ENCODE measurements at places on chromosomes 2 and 18.

- no peak for DNase-seq
Observed at GRCh38 chr18:54906331-54907185, 52.7 kb downstream of the CCDC68 start.

- DNase-seq = no peak
Observed at GRCh38 chr2:233056961-233057605, 3.1 kb upstream of the INPP5D start.

GRCh38 chr2:241031436-241032165 is 33.2 kb downstream of the SNED1 start:
- no peak for DNase-seq

GRCh38 chr2:159052157-159052601 is 83.7 kb downstream of the TANC1 start:
- DNase-seq = no peak

DNA sequence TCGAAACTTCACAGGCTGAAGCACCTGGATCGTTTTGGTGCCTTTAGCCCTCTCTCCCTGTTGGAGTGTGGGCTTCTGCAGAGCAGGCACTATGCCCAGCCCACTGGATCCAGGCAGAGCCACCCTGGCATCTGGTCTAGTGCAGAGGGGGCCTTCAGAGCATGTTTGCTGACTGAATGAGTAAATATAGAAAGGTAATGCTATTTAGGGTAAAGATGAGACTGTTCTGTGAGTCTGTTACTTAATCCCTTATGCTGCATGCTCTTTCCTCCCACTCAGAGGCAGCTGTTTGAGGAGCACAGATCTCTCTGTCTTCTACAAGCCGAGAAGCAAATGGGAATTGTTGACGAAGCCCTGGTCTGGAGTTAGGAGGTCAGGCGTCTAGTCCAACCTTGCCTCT is 130.2 kb downstream of the RGPD3 start:
- no peak for DNase-seq

GRCh38 chr2:158116936-158117335 is 15.3 kb downstream of the UPP2 start:
- DNase-seq = no peak

- DNase-seq = no peak
Observed at GRCh38 chr2:98663511-98664090, 55.2 kb downstream of the UNC50 start.

GRCh38 chr18:35740656-35741055 is 159.1 kb downstream of the GALNT1 start:
- DNase-seq = no peak

- DNase-seq = no peak
Observed at GRCh38 chr18:58896268-58896667, 31.6 kb downstream of the ZNF532 start.

DNA sequence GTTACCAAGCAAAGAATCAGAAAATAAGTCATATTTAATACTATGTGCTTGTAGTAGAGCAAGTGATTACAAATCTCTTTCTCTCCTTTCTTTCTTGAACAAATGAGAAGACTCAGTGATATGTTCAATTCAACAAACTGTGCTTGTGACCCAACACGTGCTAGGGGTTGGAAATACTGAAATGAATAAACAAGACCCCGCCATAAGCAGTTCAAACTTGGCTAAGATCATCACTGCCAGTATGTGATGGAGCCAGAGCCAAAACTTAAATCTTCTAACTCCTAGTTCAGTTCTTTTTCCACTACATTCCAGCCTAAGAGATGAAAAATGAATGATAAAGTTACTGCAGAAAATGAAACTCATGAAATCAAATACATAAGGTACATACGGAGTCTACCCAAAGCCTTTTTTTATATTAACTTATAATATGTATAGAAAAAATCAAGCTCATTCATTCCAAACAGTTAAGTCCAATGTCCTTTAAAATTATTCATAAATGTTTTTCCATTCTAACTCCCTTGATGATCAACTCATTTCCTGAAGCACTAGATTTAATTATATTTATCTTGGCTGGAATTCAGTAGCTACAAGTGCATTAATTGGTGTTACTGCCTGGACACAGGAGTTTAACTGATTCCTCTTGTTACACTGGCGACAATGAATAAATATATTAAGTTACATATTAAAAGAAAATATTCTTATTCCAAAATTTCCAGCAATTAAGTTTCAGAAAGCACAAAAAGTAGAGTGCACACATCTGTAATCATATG is 36.0 kb downstream of the GALNT3 start:
- no peak for DNase-seq

- peak; percentile 59 for DNase-seq
Observed at GRCh38 chr2:170711196-170711773, 3.9 kb upstream of the SP5 start.

DNA sequence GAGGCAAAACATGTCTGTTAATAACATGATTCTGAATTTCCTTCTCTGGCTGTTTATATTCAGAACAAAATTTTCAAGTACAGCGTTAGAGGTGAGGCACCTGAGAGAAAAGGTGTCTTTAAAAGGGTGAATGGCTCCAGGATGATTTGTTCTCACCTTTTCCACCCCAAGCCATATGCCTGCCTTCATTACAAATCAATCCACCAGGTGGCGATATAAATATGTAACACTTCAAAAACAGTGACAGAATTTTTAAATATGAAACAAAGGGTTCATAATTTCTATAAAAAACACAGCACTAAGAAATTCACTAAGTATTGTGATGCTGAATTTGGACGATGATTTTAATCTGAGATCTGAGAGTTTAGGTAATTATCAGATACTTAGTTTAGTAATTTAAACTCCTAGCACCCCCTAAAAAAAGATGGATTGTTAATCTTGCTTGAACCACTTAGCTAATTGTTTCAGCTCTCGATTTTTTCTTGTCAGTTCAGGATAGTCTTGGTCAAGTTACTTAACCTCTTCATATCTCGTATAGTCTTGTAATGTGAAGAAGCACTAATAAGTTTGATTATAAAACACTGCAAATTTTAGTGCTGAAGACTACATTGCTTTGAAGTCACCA is 528.8 kb downstream of the CPS1 start:
- peak; percentile 57 for DNase-seq

- DNase-seq = no peak
Observed at GRCh38 chr2:240812301-240812680, 7.7 kb downstream of the KIF1A start.
